ENCODE measurements at places on chromosomes 5 and 9. TPM values are rescaled to one million over a fixed set of nuclear protein-coding genes. Genes with fewer than 3 reads are reported as not detected.

- no peak for DNase-seq
Observed at GRCh38 chr5:178341091-178341850, 108.7 kb upstream of the PHYKPL start.

- DNase-seq = no peak
Observed at GRCh38 chr9:127267793-127268525, 3.4 kb downstream of the GARNL3 start.

DNA sequence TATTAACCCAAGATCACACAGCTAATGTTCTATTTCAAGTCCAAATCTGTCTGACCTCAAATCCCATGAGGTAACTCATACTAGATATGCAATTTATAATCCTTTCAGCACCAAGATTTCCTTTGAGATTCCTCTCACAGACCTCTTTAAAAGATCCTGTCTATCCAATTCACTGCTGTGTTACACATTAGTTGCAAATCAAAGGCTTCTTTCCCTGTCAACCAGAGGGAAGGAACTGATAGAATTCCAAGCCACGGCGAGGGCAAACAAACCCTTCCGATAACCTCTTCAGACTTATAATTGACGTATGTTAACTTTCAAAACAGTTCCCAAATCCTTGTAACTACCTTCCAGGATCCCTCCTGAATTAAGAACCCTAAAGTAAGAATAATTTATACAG lies 168.9 kb downstream of the DRD1 start:
- no peak for DNase-seq

GRCh38 chr9:98929071-98929470 lies 14.6 kb upstream of the COL15A1 start:
- DNase-seq = no peak

- peak; percentile 36 for DNase-seq
Observed at GRCh38 chr9:86413971-86414880, 60.0 kb upstream of the TUT7 start.

- DNase-seq = no peak
Observed at GRCh38 chr5:109516390-109516789, 106.6 kb upstream of the PJA2 start.

GRCh38 chr9:135087489-135087792 lies at the start of gene OLFM1:
Gene OLFM1, plus strand, starts transcription at chr9:135087668. Its CDS starts 322 bp downstream, at chr9:135087990.
- peak; percentile 85 for DNase-seq

DNA sequence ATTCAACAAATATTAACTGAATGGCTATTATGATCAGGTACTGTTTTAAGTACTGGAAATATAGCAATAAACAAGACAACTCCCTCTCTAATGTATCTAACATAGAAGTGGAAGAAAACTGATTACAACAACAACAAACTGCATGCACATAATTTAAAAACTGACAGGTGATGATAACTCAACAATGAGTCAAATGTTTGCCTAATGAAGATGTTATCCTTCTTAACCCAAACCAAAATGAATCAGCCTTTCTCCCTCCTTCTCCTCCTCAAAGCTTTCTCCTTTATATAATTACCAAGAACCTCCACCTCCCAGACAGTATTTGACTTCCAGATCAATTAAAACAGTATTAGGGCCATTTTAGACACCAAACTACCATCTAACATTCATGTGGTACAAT lies 49.3 kb downstream of the RICTOR start:
- DNase-seq = no peak

DNA sequence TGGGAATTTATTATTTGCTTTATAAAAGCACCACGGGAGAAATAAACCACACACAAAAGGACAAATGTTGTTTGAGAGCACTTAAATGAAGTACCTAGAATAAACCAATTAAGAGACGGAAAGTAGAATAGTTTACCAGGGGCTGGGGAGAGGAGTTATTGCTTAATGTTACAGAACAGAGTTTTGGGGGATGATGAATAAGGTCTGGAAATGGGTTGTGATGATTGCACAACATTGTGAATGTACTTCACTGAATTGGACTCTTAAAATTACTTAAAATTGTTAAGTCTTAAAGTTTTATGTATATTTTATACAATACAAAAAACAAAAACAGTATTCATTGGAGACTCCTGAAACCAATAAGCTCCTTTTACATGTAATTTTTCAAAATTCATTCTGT lies 1.5 kb downstream of the ZBTB43 start:
- DNase-seq = no peak

- DNase-seq = no peak
Observed at GRCh38 chr9:15354713-15355112, 47.7 kb upstream of the TTC39B start.

DNA sequence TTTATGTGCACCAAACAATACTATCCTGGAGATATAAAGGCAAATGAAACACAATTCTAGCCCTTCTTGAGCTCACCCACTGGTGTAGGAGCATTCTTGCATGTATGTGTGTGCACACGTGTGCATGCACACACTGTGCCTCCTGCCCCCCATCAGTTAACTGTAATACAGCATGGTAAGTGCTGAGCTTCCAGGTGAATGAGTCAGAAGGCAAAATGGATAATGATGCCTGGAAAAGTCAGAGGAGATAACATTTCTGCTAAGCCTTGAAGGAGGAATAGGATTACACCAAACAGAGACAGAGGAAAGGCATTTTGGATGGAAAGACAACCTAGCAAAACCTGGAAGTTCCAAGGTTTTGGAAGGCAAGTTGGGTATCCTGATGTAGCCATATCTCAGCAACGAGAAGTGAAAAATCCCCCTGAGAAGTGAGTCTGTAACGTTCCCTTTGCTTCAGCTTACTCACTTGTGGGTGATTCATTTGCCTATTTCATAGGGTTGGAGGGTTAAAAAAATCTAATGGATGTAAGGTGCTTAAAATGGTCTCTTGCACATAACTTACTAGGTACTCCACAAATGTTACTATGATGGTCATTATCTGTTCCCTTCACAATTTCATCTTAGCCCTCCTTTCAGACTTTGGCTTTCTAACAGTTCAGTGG lies 101.4 kb upstream of the STC2 start:
- DNase-seq = no peak

DNA sequence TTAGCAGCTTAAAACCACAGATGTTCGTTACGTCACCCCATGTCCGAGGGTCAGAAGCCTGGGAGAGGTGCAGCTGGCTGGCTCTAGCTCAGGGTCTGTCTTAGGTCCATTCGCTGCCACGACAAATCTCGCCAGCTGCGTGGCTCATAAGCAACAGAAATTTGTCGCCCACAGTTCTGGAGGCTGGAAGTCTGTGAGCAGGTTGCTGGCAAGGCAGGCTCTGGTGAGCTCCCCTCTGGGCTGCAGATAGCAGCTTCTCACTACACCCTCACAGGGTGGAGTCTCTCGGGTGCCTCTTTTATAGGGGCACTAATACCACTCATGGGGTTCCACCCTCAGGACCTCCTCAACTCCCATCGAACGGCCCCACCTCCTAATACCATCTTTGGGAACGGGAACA lies 40.1 kb upstream of the FCN2 start:
- DNase-seq = no peak

DNA sequence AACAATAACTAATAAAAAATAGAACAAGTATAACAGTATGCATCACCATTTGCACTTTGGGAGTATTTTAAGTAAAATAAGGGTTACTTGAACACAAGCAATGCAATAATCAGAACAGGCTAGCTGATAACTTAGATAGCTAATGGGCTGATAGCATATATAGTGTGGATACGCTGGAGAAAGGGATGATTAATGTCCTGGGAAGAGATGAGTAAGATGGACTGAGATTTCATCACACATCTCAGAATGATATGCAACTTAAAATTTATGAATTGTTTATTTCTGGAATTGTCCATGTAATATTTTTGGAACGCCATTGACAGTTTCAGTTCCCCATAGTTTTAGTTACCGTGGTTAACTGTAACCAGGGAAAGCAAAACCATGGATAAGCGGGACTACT lies 173.6 kb downstream of the ISL1 start:
- DNase-seq = no peak

DNA sequence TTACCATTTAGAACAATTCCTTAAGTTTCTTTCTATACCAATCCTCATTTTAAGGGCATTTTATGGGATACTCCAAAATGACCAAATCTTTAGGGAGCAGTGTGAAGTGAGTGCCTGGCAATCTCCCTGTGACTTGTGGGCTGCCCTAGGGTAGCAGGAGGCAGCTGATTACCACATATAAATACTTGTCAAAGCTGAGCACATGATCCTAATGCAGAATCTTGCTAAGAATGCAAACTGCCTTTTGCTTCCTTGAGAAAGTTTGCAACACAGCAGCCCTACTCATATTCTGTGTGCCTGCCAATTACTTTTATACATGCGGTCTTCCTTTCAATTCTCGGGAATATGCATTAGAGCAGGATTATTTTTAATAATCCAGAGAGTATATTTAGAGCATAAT lies 18.2 kb upstream of the NREP start:
- DNase-seq = no peak

DNA sequence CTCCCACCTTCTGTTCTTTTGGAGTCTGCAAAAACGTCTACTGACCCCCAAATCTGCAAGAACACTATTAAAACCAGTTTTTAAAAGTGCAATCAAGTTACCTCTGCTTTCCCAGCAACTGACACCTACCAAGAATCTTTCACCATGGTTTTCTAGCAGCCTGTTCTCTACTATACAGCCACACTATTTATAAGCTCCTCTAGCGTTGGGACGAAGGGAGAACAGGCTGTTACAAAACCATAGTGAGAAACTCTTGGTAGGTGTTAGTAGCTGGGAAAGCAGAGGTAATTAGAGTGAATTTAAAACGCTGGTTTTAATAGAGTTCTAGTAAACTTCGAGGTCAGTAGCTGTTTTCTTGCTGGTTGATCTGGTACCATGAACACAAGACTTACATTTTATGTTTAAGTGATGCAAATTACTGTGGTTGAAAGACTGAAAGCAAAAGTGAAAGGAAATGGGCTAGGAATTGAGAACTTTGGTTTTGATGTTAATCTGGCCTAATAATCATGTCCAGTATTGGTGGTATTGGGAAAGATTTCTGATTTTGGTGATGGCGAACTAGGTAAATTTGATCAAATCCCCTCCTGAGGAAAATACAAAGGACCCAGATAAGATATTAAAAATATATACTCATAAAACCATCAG lies 5.3 kb downstream of the MROH2B start:
- DNase-seq = no peak

DNA sequence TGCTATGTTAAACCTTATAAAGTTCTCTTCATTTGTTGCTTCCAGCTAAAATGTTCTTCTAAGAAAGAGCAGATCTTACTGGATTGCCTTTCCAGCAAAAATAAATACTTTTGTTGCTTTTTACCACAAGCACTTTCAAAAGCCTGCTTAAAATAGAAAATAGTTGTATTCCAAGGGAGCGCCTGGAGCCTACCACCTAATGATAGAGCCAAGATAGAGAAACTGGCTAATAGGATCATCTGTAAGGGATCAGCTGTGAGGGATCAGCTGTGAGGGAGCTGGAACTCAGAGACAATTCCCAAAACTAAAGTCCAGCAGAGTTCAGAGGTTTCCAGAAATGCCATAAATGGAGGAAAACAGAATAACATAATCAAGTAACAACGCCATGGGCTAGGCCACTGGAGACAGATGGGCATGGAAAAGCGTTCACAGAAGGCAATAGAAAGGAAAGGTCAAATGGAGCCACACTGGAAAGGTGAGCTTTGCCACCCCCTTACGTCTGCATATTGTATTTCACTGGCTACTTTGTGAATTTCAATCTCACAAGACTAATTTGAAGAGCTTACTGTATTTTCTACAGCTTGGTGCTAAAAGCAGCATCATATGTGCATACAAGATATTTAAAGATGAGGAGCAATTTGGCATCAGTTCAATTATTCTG lies 140.6 kb upstream of the TLE4 start:
- no peak for DNase-seq

- no peak for DNase-seq
Observed at GRCh38 chr9:137813651-137814415, 63.7 kb upstream of the CACNA1B start.

- no peak for DNase-seq
Observed at GRCh38 chr5:111779922-111780292, 22.9 kb upstream of the NREP start.

- DNase-seq = peak; percentile 52
Observed at GRCh38 chr9:36772449-36773403, 200.0 kb downstream of the MELK start.

DNA sequence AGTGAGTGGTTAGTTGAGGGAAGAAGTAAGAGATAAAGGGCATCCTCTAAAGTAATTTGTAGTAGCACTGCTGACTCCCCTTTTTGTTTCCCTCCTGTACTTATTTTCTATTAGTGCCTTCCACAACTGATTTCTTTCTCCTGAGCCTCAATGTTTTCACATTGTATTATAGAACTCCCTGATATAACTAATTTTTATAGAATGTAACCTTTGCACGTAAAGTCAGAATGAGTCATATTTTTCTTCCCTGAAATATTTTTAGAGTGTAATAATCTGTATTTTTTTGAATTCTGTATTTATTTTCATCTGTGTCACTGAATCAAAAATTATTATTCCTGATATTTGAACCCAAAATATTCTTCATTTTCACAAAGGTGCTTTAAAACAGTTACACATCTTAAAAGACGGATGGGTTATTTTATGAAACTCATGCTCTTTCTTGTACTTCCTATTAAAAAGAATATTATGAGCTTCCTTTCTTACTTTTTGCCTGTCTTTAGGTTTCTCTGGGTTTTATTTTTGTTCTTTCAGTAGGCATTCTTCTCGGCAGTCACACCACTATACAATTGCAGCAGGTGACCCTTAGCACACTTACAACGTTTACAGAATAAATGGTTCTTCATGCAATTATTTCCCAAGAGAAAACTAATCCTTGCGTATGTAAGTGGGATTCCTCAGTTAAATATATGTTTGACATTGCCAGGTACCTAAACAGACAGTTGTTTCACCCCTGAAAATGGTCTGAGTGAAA lies 30.5 kb upstream of the DMRTA1 start:
- DNase-seq = no peak

- DNase-seq = no peak
Observed at GRCh38 chr5:112951124-112951702, 25.4 kb upstream of the DCP2 start.

DNA sequence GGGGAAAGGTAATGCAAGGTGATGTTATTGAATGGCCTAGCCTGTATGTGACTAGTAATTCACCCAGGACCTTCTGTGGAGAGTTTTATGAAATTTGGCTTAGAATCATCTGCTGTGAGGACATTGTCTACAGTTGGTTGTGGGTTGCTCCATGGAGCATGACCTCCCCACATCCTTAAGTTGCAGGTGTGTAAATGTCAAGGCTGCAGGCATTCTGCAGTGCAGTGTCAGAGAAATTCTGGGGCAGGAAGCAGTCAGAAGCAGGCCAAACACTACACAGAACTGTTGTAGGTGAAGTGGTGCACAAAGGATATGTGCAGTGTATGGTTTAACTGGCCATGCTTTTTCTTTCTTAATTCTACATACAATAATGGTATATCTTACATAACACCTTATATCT lies 588.3 kb downstream of the EBF1 start:
- no peak for DNase-seq

- DNase-seq = no peak
Observed at GRCh38 chr5:93117751-93118531, 463.1 kb downstream of the NR2F1-AS1 start.

Gene GGTA1
- 0.77 TPM for polyA plus RNA-seq

Gene ACTL7B
- polyA plus RNA-seq = not detected

Gene PITX1
- 141 TPM for polyA plus RNA-seq

Gene CCDC69
- 27.3 TPM for polyA plus RNA-seq

Gene CDKN2A
- 2.9 TPM for polyA plus RNA-seq

Gene QRFP
- polyA plus RNA-seq = 0.74 TPM

Gene MYMK
- 1.3 TPM for polyA plus RNA-seq

Gene ISL1
- polyA plus RNA-seq = 16.2 TPM

Gene HDHD3
- polyA plus RNA-seq = 110 TPM

Gene STING1
- polyA plus RNA-seq = 17.0 TPM

Data from hepatocyte (in vitro differentiated cells).